Pulmonary artery endothelial cell (primary cell): ENCODE measurements at places on chromosomes 3 and 15. TPM values are rescaled to one million over a fixed set of nuclear protein-coding genes. Genes with fewer than 3 reads are reported as not detected.

The PLSCR5 gene
- total RNA-seq, result not detected in 2 replicates

The SNTN gene
- total RNA-seq, result not detected in 2 replicates

DNA sequence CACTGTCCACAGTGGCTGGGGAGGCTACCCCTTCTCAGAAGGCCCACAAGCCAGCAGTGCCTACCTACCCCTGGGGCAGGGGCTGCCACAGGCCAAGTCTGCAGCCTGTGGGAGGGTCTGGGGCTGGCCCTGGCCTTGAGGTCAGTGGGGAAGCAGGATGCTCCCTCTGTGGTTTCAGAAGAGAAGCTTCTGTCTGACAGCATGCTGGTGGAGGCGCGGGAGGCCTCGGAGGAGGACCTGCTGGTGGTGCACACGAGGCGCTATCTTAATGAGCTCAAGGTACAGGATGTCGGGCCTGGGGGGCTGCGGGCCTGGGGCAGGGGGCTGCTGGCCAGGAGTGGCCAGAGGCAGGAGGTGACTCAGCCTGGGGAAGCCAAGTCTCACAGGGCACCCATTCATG is 3.2 kb downstream of the HDAC11 start:
- no peak for DNase-seq

DNA sequence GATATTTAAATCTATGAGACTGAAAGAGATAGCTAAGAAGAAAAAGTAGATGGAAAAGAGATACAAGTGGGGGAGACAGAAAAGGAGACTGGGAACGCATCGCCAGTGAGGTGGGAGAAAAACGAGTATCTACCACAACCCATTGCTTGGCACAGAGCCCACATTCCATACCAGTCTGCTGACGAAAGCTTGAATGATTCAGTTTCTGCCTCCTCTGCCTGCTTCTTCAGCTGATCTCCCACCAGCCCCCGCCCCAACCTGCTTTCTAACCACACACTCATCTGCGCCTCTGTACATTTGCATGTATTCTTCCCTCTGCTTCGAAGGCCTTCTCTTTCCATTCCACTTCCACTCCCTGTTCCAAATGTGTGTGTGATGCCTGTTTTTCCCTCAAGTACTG is 188.1 kb downstream of the USP13 start:
- no peak for DNase-seq

- DNase-seq, result no peak
These were observed 203.8 kb downstream of the UACA start for GRCh38 chr15:70559265-70560239.
